ENCODE measurements at places on chromosomes 12 and 14. TPM values are rescaled to one million over a fixed set of nuclear protein-coding genes. Genes with fewer than 3 reads are reported as not detected.

The TTC6 gene
- total RNA-seq: 4.7 TPM

DNA sequence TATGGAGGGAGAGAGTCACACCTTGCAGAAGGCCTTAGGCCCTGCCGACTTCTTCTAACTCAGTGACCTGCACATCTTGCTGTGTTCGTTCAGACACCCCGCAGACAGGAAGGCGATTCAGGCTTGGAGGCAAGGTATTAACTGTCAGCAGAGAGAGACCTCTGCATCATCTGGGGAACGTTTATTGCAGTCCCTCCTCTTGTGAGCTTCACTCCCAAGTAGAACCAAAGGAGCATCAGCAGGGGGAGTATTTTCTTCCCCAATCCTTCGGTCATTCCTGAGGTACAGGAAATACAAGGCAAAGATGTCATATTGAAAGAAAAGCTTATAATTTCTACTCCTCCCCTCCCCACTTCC lies 217.9 kb downstream of the CRADD start:
- no peak overlapping the region for H3K27ac ChIP-seq
- no peak for DNase-seq
- H3K36me3 ChIP-seq: no peaks in the 10 kb centered on the region
- no peaks in the 10 kb centered on the region for H3K4me1 ChIP-seq

- H3K36me3 ChIP-seq: no peaks in the 10 kb centered on the region
- no peaks in the 10 kb centered on the region for H3K27me3 ChIP-seq
- DNase-seq: no peak
- no peak overlapping the region for H3K27ac ChIP-seq
Observed at GRCh38 chr12:116337312-116337711, 59.8 kb upstream of the MED13L start.

DNA sequence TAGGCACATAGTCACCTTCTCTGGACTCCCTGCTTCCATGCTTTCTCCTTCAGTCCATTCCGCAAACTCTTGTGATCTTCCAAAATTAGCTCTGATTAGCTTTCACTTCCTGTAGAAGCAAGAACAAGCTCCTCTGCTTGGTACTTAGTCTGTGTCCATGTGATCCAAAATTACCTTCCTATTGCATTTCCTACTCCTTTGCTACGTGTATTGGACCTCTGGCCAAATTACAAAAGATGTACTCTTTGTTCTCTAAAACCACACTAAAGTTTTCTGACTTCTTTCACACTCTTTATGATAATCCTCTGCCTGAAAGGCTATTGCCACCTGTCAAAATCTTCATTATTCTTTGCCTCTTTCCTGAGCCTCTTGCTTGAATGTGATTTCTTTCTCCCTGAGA lies 786 bp upstream of the TSFM start:
- H3K4me3 ChIP-seq: no peak overlapping the region

The RXYLT1 gene
- 15.0 TPM for total RNA-seq

- no peaks in the 10 kb centered on the region for H3K27me3 ChIP-seq
- H3K4me3 ChIP-seq: no peak overlapping the region
- no peak for DNase-seq
- H3K27ac ChIP-seq: no peak overlapping the region
- no peaks in the 10 kb centered on the region for H3K4me1 ChIP-seq
Observed at GRCh38 chr12:102797528-102797927, 119.5 kb downstream of the PAH start.
